ENCODE measurements at places on chromosomes 4 and X.

DNA sequence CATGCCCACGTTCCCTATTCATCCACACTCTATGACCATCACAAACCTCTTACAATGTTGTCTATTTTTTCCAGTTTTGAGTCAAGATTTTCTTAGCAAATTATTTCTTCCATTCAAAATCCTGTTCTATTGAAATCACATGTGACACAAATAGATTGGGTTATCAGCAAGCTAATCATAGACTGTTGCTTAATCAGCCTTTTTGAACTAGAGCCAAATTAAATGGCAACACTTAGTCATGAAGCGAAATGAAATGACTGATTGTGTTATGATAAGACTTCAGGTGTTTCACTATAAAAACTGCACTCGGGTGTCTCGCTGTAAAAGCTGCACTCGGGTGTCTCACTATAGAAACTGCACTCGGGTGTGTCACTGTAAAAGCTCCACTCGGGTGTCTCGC lies 890.0 kb upstream of the FRG1 start:
- peak; percentile 12 for DNase-seq

GRCh38 chrX:140022482-140022881 lies 57.2 kb upstream of the CXorf66 start:
- no peak for DNase-seq

DNA sequence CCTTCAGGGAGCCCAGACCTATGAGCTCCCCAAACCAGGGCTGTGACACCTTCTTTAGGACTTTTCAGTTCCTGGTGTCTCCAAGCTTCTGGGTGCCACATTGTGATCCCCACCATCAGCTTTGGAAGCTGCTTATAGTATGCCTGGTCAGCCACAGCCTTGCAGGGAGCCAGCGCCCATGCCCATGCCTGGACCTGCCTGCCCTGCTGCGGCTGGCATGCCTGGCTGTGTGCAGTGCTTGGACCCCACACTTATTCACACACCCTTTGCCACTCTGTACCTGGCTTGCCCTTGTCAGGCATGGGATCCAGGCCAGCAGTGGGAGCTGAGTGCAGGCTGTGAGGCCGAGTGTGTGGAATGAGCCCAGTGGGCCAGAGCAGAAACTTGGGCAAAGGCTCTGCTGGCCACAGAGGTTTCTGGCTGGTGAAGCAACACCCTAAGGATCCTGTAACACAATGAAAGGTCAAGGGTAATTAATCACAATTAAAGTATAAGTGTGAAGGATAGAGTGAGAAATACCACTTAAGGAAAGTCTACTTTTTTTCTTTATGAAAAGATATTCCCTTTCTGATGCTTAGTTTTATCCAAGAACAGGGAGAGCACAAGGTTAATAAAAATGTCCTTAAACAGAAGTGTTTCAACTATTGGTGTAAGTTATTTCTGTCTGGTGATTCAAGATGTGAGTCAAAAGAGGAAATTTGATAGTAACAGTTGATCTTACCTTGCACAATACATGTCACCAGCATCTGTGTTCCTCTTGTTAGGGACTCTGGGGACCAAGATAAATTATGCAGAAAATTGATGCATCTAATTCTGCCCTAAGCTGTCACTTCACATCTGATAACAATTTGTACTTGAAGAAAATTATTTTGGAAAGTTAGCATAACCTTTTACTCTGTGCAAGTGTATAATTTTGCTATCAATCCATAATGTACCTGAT lies 161.8 kb downstream of the FAM47A start:
- no peak for DNase-seq

GRCh38 chr4:141435446-141436225 lies 200.7 kb upstream of the IL15 start:
- no peak for DNase-seq

DNA sequence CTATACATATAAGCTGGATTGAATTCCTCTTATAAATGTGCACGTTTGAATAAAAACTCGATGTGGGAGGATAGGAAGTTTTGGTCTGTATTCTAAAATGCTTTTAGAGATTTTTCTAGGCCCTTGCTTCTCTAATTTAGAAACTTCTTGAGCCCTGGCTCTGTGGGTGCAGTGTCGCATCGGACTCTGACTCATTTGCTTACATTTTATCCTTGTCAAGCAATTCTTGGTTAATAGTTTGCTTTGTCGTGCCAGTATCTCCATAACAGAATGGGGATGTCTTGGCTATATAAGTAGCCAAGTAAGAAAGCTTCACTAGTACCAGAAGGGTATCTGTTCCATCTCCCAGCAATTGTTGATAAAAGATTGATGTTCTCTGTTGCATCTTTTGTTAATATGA lies 10.7 kb downstream of the SGMS2 start:
- no peak for DNase-seq

DNA sequence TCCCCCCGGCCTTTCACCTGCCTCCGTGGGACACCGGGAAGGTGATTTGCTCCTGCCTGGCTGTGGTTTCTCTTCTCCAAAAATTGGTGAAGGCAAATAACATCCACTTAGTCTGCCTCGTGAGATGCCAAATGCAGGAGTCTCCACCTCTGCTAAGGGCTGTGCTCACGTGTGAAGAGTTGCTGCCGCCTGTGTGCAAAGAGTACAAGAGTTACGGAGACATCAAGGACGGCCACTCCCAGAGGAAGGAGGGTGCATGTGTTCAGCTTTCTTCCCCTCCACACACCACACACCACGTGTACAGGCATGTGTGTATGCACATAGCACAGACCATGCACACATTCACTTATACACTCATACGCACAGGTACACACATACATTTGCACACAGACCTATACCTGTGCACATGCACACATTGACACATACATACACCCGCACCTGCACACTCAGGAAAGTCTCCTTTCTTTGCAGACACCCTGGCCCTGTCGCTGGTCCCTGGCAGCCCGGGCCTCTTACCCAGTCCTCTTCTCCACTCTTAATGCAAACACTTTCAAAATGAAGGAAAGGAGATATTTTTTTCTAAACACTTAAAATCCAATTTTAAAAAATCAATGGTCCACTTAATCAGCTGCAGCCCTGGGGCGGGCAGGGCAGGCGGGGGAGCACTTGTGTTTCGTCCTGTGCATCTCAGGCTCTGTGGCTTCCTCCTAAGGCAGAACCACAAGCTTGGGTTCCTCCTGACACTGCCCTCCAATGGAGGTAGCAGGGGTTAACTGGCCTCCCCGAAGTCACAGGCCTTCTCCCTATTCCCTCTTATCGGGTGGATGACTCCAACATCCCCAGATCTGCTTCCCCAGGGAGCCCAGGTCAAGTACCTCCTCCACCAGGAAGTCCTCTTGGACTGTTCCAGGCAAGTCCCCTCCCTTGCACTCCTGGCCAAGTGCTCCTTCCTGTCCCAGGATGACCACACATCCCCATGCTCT lies 103.0 kb downstream of the CPZ start:
- DNase-seq, result no peak

DNA sequence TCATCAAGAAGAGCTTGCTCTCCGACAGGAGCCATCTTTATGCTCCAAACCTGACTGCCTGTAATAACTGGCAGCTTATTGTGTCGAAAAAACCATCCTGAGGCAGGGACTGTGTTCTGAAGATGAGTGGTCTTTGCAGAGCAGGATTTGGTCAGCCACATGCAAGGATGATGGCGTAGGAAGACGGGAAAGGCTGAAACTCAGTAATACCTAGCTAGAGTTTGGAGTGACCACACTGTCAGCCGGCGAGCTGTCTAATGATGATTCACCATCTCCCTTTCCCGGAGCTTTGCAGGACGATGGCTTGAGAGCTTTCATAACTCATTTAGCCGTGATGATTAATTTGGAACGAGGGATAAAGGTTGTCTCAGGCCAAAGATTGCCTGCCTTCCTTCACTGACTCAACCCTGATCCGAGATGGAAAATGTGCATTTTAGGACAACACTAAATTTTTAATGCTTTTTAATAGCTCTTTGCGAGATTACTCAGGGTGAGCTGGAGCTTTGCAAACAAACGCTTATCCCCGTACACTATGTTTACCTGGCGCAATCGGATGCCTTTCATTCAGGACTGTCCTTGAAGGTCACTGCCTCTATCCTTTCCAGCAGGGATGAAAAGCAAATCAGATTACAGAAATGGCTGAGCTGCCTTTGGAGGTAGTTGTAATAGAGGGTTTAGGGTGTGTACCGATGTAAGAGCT lies 288.5 kb downstream of the ASMT start:
- no peak for DNase-seq

DNA sequence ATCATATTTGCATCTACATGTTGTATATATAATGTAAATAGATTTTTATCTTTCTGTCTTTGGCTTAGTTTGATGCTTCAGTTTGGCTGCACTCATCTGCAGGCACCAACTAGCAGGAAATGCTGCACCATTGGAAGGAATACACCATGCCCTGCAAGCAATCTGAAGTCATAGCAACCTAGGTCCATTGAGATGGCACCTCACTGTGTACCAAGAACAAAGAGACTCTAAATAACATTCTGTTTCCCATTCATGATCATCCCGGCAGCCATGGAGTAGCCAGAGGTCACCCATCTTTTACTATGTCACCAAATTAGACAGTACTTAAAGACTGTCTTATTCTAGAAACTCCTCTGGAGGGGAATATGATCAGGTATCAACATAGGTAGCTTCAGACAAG lies 40.8 kb upstream of the HS6ST2 start:
- no peak for DNase-seq

GRCh38 chr4:73104695-73105094 lies 35.2 kb upstream of the COX18 start:
- no peak for DNase-seq

GRCh38 chr4:87517621-87518020 lies 11.6 kb downstream of the SPARCL1 start:
- no peak for DNase-seq

Data from dermis microvascular lymphatic vessel endothelial cell (primary cell).